M059J (cell line): ENCODE measurements at places on chromosomes 4 and X.
A peak's percentile ranks its signal among the peaks of the same experiment; 100 is the strongest.

DNA sequence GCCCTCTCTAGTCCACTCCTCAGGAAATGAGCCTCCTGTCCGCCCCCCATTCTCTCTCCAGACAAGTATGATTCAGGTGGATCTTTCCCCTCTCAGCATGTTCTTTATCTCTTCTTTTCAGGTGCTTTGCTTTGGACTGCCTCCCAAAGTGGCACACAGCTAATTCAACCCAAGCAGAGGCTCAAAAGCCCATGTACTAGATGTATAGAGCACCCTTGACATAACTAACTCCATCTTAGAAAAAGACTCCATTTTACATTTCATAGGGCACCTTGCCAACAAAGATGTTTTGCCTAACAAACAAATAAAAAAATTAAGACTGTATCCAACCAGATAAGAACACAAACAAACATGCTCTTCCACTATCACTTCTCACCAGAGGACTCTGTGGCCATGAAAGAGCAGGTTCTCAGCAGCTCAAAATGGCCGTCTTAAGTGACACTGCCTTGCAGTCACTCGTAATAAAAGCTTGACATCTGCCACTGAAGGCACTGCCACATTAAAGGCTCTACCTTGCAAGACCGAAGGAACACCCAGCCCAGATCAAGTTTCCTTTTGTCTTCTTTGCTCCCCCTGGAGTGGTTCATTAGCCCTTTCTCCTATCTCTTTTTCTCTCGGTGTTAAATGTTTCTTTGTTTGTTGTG is 84.9 kb upstream of the TAB3 start:
- DNase-seq: no peak

DNA sequence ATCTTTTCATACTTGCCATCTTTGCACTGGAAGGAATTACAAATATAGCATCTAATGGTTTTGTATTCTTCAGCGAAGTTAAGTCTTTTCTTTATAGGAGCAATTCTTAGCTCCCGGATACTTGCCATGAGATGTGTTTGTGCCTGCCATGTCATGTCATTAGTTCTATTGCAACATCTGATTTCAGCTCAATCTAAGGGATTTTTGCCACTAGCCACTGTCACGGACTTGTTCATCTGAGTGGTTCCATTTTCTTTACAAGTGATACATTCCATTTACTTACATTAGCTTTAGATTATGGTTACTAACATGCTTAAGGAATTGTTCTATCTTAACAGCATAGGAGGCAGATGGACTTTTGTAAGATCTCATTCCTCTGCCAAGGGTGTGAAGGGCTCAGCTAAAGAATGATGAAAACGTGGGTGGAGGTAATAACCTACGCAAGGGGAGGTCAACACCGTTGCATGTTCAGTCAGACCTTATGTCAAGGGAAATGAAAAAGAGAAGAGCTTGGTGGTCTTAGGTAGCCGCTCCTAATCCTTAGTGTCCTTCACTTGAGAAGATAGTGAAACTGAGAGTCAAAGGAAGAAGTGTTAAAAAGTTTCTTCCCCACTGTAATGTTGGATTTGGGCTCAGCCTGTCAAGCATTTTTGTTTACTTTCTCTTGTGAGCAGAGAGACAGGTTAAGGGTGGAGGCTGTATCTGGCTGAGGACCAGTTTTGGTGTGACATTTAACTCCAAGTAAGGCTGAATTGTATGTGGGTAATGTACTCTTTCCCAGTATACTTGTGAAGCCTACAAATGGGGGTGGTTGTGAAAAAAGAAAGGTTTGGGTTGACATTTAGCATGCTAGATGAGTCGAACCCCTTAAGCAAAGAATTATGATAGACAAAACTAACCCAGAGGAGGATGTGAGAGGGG is 3.6 kb upstream of the KLHL2 start:
- DNase-seq: no peak

GRCh38 chrX:43510209-43510608 is 145.9 kb upstream of the MAOA start:
- DNase-seq: no peak

GRCh38 chr4:47315346-47315745 is 148.2 kb downstream of the COMMD8 start:
- DNase-seq: peak; percentile 69

DNA sequence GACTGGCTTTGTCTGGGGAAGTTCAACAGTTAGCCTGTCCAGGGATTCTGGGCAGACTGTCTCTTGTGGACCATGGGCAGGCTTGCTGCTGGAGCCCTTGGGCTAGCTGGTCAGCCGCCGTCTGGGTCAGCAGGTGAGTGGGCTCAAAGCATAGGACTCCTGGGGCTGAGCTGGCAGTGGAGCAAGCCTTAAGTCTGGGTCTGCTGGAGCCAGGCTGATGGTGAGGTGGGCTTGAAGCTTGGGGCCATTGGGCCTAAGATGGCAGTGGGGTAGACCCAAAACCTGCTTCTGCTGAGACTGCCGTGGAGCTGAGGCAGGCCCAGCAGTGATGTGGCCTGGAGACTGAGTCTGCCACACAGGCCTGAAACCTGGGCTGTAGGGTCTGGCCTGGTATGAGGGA is 645.1 kb downstream of the RAPGEF2 start:
- DNase-seq: no peak

- peak; percentile 33 for DNase-seq
Measured at GRCh38 chr4:118905566-118905965, 16.9 kb downstream of the SYNPO2 start.

DNA sequence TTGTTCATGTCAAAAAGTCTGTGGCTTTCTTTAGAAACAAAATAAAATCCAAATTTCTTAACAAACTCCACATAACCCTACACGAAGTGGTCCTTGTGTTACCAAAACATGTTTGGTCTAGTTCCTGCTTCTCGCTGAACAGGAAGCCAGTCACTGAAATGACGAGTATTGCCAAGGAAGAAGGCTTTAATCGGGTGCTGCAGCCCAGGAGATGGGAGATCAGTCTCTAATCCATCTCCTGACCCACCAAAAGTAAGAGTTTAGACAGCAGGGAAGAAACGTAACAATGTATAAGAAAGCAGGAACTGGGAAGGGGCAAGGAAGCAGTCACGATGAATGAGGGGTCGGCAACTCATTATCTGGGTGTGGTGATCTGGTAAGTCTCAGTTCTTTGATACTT is 144.6 kb upstream of the MAP9 start:
- DNase-seq: no peak

DNA sequence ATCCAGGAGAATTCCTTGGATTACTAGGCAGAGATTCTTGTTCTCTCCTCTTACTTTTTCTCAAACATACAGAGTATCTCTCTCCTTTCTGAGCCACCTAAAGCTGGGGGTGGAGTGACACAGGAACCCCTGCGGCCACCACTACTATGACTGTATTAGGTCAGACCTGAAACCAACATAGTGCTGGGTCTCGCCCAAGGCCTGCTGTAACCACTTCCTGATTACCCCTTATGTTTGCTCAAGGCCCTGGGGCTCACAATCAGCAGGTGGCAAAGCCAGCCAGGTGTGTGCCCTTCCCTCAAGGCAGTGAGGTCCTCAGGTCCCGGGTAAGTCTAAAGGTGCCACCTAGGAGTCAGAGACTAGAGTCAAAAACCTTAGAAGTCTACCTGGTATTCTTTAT is 166.4 kb downstream of the PARM1 start:
- no peak for DNase-seq

DNA sequence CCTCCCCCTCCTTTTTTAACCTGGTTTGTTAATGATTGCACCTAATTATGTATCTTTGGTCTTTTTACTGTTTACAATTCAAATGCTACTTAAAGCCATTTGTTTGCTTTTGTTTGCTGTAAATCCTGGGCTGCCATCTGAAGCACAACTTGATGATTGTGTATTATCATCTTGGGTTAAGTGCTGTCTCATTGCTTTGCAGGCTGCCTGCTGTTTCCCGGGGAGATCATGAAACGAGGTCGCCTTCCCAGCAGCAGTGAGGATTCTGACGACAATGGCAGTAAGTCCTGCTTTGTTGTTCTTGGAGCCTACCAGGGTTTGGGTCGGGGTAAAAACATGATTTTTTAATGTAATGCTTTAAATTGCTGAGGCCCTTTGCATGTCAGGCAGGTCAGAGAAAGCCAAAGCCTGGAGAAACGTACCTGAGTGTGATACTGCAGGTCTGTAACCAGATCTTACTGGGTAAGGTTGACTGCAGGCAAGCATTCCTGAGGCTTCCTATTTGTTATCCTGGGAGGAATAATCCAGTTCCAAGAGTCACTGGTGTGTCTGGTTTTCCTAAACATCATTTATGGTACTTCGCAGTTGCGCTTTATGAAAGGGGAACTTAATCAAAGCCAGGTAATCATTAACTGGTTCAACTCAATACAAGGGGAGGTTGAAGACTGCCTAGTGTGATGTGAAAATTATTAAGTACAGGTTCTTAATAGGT is 22.2 kb downstream of the JADE1 start:
- no peak for DNase-seq

DNA sequence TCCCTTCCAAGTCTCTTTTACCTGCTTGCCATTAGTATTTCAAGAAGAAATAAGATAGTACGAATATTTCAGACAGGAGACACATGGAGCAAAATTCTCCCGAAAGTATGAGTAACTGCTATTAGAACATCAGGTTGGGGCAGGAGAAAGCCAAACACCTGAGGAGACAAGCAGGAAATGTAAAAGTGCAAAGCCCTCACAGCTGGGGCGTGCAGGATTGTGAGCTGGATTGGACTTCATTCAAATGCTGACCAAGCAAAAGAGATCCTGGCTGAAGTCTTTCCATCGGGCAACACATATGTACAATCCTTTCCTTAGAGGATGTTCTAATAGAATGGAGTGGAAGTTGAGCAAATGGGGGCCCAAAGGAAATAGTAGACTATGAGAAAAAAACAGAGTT is 76.8 kb downstream of the DTHD1 start:
- DNase-seq: no peak

DNA sequence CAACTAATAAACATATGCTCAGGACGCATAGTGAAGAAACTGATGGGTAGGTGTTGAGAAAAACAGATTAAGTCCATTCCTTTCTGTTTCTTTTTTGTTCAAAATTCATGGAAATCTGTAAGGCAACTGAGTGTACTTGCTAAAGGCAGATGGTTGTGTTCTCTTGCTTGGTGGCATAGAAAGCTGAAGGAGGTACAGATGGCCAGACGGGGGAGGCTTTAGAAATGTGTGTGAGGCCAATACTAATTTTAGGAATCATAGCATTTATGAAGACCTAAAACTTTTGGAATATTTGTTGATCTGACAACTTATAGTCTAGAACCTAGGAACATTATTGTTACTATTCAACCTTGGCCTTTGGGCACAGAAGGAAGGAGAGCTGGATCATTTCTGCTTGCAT is 56.8 kb upstream of the EMCN start:
- DNase-seq: no peak

DNA sequence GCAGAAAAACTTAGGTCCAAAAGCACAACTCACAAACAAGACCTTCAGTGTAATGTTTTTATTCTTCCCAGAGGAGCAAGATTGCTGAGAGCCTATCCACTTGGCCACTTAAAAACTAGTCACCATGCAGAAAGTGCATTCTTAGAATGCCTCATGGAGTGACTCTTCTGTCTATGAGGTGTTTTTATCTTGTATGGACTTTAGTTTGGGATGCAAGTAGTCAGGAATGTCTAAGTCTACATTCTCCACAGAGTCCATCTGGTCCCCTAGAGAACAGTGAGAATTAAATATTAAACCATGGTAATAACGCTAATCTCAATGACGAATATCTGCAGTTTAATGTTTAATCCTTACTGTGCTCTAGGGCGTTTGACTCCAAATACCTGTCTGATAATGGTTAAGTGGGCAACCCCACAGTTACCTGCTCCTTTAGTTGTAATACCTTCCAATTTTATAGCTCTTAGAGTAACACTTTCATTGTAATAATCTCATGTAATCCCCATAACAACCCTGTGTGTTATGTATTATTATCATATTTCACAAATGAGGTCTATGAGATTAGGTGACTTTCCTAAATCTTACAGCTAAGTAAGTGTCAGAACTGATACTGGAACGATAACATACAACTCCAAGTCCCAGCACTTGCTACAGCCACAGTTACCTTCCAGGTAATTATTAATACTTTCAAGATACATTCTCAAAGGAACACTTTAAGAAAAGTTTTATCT is 235.6 kb upstream of the JADE1 start:
- peak; percentile 77 for DNase-seq

- no peak for DNase-seq
Measured at GRCh38 chr4:56251556-56251955, 135.7 kb downstream of the AASDH start.

GRCh38 chr4:47714269-47714668 is 123.6 kb downstream of the CORIN start:
- DNase-seq: no peak

GRCh38 chr4:119627267-119628255 is 1.0 kb downstream of the PDE5A start:
- peak; percentile 76 for DNase-seq

GRCh38 chrX:48617542-48618340 is 20.4 kb downstream of the WDR13 start:
- DNase-seq: peak; percentile 44

DNA sequence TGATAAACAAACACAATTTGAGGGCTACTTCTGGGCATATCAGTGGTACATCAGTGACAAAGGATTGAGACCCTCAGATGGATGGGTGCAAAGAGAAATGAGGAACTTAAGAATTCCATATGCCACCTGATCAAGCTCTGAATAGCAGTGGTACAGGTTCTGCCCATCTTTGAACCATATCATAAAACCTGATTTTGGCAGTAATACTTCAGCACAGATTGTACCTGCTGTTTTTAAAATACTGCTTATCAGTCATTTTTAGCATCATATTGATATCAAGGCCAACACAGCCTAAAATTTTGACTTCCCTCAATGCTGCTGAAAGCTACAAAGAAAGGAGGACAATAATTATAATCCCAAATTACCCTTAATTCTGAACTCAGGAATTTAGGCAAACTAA is 41.5 kb downstream of the ANK2 start:
- DNase-seq: no peak

DNA sequence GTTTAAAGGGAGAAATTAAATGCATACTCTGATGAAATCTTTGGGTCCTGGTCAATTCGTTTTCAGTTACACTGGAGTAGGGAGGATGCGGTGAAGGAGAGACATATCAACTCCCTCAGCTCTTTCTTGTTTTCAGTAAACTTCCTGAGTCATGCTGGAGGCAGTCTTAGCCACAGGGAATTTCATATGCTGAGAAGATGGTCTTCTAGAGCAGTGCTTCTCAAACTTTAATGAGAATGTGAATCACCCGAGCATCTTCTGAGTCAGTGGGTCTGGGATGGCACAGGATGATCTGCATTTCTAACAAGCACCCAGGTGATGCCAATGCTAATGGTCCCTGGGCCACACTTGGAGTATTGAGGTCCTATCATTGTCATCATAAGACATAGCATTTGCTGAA is 214.5 kb downstream of the KIT start:
- peak; percentile 78 for DNase-seq

DNA sequence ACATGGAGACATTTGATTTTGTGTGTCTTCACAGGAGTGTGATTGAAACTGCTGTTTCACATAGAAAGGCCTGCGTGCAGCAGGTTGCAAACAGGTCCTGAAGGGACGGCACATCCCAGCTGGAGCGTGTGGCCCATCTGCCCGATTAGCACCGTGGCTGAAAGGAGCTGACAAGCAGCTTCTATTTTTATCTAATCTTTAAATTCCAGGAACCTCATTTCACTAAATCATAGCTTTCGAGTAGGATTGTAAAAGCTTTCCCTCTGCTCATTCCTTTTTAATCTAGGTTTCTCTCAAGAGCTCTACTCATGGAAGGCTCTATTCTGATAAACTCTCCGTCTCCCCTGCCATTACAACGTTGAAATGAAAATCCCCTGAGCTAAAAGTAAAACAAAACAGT is 106.8 kb downstream of the FSTL5 start:
- DNase-seq: no peak
